ENCODE measurements at places on chromosomes 4 and X.

- DNase-seq, result no peak
Observed at GRCh38 chr4:169770416-169770815, 12.7 kb upstream of the HPF1 start.

DNA sequence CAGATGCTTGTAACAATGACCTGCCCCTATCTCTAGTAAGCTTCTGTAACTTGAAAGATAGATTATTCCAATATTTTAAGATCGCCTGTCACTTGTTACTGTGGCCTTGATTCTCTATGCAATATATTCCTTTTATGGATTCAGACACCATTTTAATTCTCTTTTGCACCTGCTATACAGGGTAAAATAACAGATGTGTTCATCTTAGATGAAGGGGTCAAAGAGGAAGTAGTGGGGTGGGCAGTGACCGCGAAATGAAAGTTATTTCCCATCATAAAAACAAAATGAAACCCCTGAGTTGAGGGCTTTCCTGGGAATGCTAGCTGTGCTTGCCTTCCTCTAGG is 175.9 kb downstream of the TSPAN5 start:
- no peak for DNase-seq

GRCh38 chr4:29619168-29619567 is 1101.0 kb upstream of the PCDH7 start:
- no peak for DNase-seq

GRCh38 chr4:161650812-161651211 is 513.0 kb downstream of the FSTL5 start:
- DNase-seq, result no peak

- DNase-seq, result no peak
Observed at GRCh38 chr4:132332932-132333723, 816.0 kb upstream of the PCDH10 start.

GRCh38 chr4:95362906-95363558 is 185.7 kb downstream of the UNC5C start:
- DNase-seq, result peak; percentile 2

DNA sequence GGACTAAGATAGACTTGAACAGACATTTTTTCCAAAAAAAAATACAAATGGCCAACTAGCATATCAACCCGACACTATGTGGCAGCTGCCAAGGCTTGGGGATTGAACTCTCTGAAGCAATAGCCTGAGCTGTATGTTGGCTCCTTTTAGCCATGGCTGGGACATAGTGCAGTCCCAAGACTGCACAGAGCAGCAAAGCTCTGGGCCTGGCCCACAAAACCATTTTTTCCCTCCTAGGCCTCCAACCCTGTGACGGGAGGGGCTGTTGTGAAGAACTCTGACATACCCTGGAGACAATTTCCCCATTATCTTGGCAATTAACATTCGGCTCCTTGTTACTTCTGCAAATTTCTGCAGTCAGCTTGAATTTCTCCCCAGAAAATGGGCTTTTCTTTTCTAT is 50.1 kb downstream of the CISD2 start:
- no peak for DNase-seq
